ENCODE measurements at places on chromosomes 13 and 19.

DNA sequence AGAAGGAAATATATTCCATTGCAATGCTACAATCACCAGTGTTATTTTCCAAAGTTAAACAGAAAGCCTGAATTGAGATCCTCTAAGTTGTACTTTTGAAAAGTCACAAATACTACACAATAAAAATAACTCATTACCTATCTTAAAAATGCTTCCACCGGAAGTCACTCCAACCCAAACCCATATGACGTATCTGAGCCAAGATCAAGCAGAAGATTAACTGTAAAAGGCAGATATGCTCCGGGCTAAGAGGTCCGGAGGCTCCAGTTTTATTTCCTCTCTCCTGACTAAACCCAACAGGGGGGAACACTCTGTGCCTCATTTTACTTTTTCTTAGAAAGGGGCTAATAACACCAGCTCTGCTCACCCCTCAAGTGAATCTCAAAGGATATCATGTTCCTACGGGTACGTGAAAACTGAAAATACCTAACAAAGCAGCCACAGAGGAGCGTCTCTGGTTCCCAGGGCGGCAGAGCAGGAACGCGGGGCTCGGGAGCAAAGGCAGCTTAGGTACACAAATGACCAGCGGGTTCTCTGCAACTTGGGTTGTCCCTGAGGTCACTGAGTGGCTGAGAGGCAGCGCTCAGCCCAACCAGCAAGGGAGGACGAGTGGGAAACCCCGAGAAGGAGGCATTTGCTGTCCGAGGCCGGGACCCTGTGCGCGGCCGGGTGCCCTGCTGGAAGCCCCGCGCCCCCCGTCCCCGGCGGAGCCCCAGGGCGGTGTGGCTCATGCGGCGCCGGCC, 750 bp downstream of the RAB20 start:
- peak; percentile 23 for DNase-seq

DNA sequence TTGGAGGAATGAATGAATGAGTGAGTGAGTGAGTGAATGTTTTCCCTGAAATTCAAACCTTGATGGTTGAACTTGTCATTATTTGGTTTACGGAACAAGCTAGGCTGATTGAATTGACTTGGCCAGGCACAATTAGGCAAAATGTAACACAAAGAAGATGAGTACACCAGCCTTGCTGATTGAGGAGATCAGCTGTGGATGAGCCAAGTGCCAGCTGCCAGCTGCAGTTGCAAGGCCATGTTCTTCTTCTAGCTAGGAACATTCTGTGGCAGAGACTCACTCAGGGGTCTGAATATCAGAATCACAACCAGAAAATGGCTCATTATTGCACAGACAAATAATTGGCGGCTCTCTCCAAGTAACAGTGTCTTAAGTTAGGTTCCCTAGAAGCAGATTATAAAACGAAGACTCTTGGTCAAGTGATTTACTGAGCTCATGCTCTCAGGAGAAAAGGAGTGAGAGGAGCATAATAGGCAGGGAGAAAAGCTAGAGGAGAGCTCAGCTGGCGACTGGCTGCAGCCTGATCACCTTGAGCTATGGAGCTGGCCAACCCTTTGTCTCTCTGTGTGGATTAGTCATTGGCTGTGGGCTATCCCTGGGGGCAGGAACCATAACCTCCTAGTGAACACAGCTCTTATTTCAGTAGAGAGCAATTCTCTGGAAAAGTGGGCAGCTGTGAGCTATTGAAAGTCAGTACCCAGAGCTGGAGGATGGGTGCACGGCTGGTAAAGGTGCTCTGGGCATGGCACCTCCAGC, 225.3 kb upstream of the SERP2 start:
- no peak for DNase-seq

GRCh38 chr19:22545751-22546150, 88.4 kb upstream of the ZNF492 start:
- peak; percentile 27 for DNase-seq

DNA sequence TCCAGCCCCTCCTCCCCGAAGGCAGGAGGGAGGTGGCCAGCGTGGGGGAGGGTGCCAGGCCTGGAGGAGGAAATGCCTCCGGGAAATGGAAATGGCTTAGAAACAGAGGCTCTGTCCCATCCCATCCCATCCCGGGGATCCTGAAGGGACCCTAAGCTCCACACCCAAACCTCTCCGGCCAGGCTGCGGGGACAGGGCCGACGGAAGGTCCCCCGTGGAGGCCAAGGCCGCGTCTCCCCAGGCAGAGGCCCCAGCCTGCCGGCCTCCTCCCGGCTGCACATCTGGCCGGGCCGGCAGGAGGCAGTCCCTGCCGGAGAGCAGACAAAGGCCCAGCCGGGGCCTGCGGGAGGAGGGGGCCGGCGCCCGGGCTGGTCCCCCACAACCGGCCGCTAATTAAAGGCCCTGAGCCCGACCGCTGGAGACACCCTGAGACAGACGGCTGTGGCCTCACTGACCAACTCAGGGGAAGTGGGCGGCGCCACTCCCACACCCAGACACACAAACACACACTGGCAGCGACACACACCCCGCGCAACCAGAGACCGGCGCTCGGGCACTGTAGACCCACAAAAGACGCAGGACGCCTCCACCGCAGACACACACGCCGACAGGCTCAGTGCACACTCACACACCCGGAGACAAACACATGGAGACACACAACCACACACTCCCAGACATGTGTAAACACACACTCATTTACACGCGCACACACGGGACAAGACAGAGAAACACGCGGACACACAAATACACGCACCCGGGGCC, 1.1 kb downstream of the ADAMTS10 start:
- DNase-seq: peak; percentile 26

GRCh38 chr13:43058318-43058674, 34.9 kb downstream of the DNAJC15 start:
- peak; percentile 28 for DNase-seq

- DNase-seq: no peak
These were observed 787.7 kb downstream of the UQCRFS1 start for GRCh38 chr19:28425046-28425931.

DNA sequence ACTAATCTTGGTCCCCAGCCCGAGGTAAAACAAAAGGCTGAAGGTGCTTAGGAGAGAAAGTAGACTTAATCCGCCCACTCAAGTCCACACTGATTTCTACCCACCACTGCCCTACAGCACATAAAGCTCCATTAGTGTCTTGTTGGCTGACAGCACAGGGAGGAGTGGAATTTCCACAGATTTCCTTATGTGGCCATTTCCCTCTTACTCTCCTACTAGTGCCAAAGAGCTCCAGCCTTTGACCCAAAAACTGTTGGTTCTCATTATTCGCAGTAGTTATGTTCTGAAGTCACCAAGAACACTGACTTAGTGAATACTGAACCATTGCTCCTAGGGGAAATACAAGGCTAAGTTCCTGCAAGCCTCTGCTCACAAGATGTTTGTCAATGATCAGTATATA, 61.2 kb downstream of the RAB20 start:
- DNase-seq: no peak

DNA sequence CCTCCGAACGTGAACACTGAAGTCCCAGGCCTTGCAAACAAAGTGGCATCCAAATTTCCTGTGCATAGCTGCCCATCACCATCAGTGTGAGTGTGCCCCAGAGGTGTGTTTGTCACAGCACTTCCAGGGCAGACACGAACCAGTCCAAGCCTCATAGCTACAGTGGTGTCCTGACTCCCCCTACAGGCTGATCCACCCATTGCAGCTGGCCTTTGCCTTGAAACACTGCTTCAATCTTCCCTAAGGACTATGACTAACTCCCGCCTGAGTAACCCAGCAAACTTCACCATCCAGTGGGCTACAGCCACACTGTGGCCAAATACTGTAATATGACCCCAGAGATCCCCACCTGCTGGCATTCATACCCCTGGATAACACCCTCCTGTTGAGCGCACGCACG, 3.9 kb downstream of the ZNF266 start:
- DNase-seq: peak; percentile 36

DNA sequence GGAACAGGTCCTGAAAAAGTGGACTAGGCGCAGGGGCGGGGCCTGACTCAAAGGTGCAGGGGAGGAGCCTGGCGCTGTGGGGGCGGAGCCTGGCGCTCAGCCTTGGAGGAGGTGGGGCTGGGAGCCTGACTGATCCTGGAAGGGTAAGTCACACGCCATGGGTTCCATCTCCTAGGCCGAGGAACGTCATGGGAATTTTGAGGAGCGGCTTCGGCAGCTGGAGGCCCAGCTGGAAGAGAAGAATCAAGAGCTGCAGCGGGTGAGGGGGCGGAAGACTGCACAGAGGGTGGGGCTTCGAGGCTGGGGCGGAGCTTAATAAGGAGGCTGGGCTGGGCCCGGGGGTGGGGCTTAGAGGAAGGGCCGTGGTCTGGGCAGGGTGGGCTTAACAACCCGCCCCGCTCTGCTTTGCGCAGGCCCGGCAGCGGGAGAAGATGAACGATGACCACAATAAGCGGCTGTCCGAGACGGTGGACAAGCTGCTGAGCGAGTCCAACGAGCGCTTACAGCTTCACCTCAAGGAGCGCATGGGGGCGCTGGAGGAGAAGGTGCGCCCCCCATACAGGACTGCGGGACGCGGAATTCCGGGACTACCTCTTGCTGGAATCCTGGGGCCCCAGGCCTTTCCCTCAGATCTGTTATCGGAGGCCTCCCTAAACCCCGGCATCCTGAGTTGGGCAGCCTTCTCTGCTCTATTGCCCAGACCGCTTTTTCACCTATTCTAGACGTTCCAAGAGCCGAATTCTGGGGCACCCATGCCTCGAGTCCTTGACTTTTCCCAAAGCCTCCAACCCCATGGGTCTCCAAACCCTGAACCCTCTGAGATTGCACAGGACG, 14.5 kb downstream of the PPFIA3 start:
- DNase-seq: peak; percentile 69

- no peak for DNase-seq
These were observed 42.5 kb upstream of the LDLR start for GRCh38 chr19:11046605-11047354.

GRCh38 chr13:30113983-30114570, 193.3 kb downstream of the KATNAL1 start:
- no peak for DNase-seq

GRCh38 chr13:25372284-25373081, 709 bp downstream of the ATP8A2 start:
- DNase-seq: peak; percentile 3

DNA sequence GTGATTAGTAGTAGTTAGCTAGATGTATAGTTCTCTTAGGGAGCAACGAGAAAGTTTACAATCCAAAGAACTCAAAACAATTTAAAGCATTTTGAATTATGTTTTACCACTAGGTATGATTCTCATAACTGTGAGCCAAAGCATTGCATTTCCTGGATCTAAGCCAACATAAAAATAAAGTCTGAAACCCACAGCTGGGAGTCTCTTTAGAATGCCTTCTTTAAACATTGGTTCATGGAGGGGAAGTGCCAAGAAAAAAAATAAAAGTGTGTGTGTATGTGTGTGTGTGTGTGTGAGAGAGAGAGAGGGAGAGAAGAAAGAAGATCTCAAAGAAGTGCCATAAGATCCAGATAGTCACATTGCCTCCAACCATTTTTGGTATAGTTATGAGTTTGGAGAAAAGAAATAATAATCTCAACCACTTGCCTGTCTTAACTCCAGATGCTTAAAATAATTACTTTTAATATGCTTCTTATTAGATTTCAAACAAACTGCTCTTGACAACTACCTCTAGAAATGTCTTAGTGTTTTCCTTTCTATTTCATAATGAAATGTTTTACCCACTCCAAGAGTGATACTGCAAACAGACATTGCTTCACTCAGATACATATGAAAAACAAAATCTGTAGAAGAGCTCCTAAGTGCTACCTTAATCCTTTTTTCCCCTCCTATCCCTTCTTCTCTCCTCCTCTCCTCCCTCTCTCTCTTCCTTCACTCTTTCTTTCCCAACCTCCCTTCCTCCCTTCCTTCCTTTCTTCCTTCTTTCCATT, 554.1 kb downstream of the KCTD12 start:
- no peak for DNase-seq

DNA sequence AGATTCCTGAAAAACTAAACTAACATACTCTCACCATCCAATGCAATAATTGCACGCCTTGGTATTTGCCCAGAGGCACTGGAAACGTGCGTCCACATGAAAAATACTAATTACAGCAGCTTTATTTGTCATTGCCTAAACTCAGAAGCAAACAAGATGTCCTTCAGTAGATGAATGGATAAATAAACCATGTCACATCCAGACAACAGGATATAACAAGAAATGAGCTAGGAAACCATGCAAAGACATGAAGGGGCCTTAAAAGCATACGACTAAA, 25.0 kb downstream of the ELL start:
- DNase-seq: no peak

DNA sequence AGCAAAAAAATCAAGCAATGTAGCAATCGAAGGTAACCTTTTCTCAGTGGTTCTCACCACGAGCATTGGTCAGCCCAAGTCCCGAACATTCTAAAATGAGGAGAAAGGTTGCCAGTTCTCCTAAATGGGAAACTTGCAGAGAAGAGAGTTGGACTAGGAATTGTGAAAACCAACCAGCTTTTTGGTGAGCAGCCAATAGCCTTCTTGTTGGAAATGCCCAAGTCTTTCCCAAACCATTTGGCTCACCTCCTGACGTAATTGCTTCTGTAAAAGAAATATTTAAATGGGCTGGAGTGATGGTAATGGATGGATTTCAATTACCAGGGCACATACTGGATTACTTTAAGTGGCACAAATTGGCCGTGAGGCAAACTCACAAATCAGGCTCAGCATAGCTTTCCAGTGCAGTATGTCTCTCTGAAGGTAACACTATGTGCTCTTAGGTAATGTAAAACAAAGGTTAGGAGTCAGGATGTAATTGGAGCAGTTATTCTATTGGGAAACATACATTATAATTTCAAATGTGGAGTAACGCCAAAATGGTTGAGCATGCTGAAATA, 423.2 kb downstream of the KLF5 start:
- no peak for DNase-seq

DNA sequence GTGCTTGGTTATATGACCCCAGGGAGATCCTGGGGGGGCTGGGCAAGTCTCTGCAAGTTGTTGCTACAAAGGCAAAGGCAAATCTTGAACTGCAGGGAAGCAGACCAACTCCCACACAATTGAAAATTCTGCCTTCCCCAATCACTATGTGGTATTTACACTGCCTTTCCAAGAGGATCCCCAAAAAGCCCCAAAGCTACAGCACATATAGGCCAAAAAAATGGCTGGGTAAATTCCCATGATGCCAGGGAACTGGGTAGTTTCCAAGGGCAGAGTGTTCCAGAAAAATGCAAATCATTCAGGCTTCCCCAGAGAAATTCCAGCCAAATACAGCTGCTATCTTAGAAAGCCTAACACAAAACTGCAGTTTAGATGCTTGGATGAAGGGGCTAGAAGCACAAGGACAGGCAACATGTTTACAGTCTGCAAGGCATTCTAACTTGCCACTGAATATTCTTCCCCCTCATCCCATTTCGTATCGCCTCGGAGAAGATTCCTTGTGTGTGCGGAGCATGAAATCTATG, 6.2 kb downstream of the FOXO1 start:
- no peak for DNase-seq

DNA sequence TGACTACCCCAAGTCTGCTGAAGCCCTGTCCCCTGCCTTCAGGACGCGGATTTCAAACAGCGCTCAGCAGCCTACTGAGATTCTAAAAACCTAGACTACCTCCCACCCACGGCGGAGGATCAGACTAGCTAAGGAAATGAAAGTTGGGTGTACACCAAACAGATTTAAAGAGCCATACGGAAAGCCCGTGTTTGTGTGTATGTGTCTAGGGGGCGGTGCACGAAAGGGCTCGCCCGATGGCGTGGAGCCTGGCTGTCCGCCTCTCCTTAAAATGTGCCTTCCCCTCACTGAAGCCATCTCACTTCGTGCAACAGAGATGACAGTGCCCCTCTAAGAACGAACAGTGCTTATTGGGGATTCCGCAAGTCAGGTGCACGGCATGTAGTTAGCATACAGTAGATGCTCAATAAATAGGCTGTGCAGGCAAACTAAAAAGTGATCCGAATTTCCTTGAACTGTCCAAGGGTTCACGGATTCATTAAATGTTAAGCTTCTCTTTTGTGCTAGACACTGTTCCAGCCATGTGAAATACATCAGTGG, 639 bp downstream of the LENG1 start:
- peak; percentile 46 for DNase-seq

- DNase-seq: no peak
These were observed 279.2 kb downstream of the DACH1 start for GRCh38 chr13:71587817-71588216.
